Tracheal epithelial cell (primary cell): ENCODE measurements at places on chromosomes 11 and 22. TPM values are rescaled to one million over a fixed set of nuclear protein-coding genes. Genes with fewer than 3 reads are reported as not detected.

The ACTN3 gene
- total RNA-seq: not detected in 2 replicates

The ARHGEF17 gene
- total RNA-seq: 5.8 and 7.0 TPM in 2 replicates

The XRRA1 gene
- 5.5 and 20.9 TPM in 2 replicates for total RNA-seq

The HOATZ gene
- total RNA-seq: not detected in 2 replicates

The OR5P2 gene
- total RNA-seq: not detected in 2 replicates
